Fibroblast of skin of scalp (primary cell): ENCODE measurements at places on chromosomes 12 and 14.
A peak's percentile ranks its signal among the peaks of the same experiment; 100 is the strongest.

DNA sequence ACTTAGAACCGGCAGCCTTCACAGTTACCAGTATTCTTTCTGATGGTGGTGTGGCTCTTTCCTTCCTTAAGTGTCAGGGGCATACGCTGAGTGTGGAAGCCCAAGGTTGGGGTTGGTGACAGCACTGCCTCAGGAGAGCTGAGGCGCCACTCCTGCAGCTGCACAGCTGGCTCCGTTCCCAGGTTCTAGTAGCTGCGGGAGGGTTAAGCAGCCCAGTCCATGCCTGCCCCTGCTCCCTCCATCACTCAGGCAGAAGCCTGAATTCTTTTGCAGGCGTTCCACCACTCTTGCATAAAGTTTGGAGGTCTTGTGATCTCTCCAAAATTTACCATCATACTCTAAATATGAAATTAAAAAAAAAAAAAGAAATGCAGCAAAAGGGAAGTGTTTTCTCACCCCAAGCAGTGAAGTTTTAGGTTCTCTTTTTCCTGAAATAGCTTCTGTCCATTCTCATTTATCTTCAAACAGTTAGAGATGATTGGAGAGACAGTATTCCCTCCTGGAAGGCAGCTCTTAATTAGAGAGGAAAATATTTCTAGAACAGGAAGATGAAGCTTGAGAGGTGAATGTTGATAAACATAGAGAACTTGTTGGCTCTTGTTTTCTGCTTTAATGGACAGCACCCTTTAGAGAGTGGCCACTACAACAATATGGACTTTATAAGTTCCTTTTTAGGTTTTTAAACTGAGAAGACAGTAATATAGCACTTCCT lies 136.1 kb downstream of the FGD4 start:
- DNase-seq: peak; percentile 87

DNA sequence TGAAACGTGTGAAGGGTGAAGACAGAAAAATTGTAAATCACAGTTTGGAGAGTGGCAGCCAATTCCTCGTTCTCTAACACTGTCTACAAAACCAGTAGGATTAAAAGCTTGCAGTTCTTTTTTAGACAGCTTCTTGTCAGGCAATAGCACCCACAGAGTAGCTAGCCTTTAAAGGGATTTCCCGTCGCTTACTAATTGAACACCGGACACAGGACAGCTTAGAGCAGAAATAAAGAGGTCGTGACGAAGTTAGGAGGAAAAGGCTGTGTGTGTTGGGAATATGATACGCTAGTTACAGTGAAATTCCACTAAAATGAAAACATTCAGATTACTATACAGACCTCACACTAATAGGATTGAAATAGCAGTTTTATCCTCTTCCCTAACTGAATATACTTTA lies 149.1 kb upstream of the FLRT2 start:
- DNase-seq: peak; percentile 27

DNA sequence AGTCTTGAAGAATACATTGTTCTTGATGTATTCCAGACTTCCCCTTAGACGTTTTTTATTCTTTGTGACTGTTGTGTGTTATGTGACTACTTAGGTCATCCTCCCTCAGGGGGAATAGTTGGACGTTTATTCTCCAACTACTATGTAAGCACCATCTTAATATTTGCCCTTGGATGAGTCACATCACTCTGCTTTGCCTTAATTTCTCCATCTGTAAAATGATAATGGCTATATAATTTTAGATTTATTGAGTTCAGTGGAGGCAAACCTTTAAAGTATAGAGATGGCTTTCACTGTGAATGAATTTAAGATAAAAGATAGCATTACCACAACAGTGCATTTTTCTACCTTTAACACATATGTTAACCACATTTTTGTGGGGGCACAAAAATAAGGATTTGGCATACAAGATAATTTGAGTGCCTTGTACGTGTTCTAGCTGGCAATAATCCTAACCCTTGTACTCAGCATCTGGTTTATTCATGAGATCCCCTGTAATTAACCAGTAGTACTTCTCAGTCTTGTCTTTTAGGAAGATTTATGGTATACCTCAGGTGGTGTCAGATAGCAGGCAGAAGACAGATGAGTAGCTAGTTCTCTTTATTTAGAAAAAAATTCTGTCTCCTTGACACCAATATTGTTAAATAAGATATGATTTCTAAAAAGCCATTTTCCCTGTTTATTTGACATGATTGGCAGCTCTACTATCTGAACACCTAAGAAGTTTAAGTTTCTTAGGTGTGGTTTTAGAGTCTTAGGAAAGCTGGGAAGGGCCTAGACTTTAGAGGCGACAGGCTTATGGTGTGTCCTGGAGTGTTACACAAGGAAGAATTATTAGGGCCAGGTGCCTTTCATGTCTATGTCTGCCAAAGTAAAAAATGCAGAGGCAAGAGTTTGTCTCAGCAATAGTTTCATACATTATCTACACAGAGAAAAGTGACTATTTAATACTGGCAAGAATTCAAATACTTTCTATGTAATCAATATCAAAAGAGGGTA lies 152.3 kb downstream of the RAD51B start:
- peak; percentile 26 for DNase-seq

DNA sequence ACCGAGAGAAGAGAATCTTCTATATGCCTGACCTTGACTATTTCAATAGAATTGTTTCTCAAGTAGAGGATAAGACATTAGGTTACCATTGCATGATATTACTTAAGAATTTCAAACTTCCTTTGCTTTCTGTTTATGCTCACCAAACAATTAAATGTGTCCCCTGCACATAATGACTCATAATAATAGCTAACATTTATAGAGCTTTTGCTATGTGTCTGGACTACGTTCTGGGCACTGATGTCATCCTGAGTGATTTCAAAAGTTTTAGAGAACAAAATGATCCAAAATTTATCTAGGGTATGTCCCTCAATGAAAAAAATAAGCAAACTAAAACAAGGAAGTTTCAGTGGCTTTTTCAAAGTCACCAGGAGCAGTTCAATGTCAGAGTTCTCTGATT lies 38.8 kb downstream of the SLC15A5 start:
- DNase-seq: no peak

GRCh38 chr12:100796621-100797020 lies 2.0 kb downstream of the ANO4 start:
- DNase-seq: no peak

GRCh38 chr14:89417465-89418225 lies 612 bp upstream of the FOXN3 start:
- DNase-seq: peak; percentile 62

DNA sequence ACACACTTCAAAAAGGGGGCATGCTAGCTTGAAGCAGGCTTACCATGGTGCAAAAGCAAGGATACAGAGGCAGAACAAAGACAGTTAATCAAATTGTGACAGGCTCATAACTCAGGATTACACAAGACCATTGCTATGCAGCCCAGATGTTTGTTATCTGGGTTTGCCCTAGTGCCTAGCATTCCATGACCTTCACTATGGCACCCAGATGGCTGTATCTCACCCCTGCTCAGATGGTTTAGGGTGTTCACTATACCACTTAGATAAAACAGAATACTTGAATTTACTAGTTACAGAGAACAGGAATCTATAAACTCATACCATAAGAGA lies 56.2 kb downstream of the SDR9C7 start:
- peak; percentile 27 for DNase-seq

DNA sequence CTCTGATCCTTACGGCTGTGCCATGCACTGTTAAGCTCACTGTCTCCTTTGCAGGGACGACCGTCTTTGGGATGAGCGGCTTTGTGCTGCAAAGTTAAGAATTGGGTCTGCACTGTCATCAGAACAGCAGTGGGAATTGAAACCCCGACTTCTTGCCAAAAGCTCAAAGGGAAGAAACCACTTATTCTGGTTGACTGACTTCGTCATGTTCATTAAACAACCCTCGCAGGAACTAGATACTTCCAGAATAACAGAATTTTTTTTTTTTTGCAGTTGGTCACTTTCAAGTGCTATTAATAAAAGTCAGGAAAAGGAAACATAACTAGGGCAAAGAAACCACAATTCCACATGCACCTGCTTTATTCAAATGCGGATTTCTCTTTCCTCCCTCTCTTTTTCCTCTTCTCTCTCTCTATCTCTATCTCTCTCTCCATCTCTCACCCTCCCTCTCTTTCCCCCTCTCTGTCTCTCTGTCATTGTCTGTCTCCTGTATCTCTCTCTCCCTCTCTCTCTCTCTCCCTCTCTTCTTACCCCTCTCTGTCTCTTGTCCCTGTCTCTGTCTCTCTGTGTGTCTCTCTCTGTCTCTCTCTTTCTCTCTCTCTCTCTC lies 12.3 kb upstream of the GLT1D1 start:
- DNase-seq: no peak

- peak; percentile 64 for DNase-seq
Observed at GRCh38 chr14:61560323-61560722, 135.0 kb upstream of the HIF1A start.

DNA sequence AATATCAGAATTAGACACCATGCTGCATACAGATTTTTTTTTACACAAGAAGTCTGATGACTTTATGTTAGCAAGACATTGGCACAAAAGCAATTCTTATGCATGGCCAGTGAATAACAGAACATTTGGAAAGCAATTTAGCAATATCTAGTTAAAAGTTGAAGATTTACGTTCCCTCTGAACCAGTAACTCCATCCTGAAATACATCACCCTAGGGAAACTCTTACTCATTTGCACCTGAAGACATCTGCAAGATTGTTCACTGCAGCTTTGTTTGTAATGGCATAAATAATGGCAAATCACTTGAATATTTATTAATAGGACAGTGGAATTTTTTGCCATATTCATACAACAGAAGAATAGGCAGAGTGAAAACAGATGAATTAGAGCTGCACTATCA lies 670.0 kb upstream of the NOVA1 start:
- DNase-seq: no peak

DNA sequence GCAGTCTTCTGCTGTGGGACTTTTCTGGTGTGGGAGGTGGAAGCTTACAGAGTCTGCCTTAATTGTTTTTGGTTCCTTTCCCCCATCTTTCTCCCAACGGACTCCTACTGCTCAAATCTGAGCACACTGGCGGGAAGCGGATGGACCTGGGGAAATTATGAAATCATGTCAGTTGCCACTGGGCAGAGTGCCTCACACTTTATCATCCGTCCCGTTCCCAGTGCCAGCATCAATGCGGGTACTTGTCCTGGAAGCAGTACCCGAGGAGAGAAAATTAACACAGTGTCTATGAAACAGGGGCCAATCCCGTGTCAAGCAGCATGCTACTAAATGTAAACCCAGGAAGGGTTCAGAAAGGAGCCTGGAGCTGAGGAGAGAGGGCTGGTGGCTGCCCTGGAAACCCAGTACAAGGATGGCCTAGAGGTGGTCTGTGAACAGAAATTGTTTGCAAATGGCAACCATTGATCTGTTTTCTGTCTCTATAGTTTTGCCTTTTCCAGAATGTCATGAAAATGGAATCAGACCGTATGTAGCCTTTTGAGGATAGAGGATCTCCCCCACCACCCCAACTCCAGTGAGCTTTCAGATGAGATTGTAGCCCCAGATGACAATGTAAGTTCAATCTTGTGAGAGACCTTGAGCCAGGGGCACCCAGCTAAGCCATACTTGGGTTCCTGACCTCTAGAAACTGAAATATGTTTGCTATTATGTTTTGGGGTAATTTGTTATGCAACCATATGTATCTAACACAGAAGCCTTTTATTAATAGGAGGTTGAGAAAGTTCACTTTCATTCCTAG lies 908 bp upstream of the CDKL1 start:
- DNase-seq: peak; percentile 17

DNA sequence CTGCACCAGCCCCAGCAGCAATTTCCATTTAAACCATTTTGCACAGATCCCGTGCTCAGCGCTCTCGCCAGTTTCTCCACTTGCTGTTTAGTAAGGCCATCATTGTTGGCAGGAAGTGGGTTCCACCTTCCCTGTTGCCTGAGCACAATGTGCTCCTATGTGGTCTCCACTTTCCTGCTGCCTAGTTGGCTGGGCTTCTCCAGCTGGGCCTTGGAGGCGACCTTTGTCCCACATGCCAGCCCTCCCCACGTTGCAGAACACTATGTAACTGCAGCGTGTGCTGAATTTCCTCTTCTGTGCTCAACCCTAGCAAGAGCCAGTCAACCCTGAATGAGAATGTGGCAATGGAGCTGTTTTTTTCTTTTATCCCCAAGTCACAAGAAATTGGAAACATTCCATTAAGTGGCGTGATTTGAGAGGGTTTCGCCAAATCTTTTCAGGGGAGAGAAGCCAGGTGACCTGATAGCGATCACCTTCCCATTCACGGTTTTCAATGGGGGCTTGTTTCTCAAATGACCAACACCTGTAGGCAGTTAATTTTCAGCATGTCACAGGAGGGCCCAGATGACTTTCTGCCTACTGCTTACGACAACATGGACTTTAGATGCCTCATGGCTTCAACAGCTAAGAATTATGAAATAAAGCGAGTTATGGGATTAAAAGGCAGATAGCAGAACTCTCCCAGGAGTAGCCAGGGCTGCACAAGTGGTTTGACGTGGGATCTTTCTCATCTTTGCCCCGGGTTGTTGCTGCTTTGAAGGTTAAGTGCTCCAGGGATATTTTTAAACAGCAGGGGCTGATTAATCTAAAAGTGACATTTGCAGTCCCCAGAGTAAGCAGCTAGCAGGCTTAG lies at the start of gene ACACB:
Gene ACACB, plus strand, starts transcription at position 830 of the 853 bp plus-strand sequence. CDS start 22,819 bp downstream, outside the sequence.
- DNase-seq: no peak

DNA sequence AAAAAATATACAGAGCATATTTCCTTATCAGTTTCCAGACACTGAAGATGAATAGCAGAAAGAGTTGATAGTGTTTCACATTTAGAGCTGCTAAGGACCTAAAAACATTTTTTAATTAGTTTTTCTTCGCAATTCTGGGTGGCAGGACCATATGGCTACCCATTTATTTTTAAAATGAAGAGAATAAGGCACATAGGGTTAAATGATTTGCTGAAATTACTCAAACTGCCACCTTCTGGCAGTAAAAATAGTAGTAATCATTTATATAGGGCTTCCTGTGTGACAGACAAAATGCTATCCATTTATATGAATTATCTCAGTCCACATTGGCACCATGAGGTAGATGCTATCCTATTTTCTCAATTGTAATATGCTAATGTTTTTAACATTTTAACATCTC lies 108.6 kb upstream of the CCDC196 start:
- DNase-seq: no peak

DNA sequence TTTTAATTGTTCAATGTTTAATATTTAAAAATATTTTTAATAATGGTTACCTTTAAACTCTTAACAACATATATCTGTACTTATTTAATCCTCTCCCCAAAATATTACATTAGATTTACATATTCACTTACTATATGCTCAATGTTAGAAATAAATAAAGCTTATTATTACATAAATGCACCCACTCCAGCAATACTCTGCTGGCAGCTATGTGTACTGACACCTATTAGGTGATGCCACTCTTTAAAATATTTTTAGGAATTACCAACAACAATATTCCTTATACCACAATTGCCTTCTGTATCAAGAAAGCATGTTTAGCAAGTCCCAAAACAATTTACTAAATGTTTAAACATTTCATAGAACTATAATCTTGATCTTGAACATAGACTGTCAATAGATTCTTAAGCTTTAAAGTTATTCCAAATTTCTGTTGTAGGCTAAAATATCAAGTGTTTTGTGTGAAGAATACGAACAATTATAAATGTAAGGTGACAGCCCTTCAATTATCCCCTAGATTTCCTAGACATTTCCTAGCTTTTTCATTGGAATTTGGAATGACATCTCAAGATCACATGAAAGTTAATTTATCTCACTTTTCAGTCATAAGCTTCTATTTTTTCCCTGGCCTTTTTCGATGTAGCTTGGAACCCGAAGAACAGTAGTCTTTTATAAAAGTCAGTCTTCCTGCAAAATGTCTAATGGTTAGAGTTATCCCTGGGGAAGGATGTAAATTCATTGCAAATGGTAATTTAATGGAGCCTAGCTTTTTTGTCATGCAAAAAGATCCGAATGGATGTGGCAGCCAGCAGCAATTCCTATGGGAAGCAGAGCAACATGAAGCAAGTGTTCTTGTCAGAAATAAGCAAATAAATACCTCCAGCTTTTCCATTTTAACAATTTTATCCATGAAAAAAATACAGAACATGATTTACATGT lies 907.5 kb upstream of the ATXN7L3B start:
- no peak for DNase-seq
